ENCODE measurements at places on chromosomes 11 and 22. TPM values are rescaled to one million over a fixed set of nuclear protein-coding genes. Genes with fewer than 3 reads are reported as not detected.

TECTA gene
- 0.11 TPM for total RNA-seq

DNA sequence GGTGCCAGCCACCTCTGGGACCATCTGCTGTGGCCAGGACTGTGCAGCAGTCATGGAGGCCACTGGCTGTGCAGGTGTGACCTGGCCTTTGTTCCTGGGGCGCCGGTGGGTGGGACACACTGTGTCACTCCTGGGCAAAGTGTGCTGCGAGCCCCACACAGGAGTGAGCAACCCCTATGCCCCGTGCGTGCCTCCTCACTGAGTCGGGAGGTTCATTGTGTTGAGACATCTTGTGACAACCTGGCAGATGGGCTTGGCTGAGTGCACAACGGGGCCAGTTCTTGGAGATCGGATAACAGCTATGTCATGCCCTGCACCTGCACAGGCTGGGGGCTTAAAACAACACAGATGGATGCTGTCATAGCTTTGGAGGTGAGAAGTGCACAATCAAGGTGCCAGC is 13.5 kb downstream of the ANO1 start:
- no peak for DNase-seq

GRCh38 chr11:135015966-135016365 is 603.9 kb upstream of the B3GAT1 start:
- no peak for DNase-seq

DNA sequence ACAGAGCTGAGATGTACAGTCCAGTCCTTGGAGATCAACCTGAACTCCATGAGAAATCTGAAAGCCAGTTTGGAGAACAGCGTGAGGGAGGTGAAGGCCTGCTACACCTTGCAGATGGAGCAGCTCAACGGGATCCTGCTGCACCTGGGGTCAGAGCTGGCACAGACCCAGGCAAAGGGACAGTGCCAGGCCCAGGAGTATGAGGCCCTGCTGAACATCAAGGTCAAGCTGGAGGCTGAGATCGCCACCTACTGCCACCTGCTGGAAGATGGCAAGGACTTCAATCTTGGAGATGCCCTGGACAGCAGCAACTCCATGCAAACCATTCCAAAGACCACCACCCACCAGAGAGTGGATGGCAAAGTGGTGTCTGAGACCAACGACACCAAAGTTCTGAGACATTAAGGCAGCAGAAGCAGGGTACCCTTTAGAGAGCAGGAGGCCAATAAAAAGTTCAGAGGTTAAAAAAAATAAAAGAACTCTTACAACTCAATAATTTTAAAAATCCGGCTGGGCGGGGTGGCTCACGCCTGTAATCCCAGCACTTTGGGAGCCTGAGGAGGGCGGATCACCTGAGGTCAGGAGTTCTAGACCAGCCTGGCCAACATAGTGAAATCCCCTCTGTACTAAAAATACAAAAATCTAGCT is 69.9 kb upstream of the RTL6 start:
- DNase-seq = no peak

- no peak for DNase-seq
Observed at GRCh38 chr22:38783095-38783615, 10.8 kb downstream of the DNAL4 start.

GRCh38 chr11:43921561-43922294 is 20.7 kb upstream of the C11orf96 start:
- no peak for DNase-seq

All from foreskin keratinocyte (primary cell).